ENCODE measurements at places on chromosomes 5 and 9. TPM values are rescaled to one million over a fixed set of nuclear protein-coding genes. Genes with fewer than 3 reads are reported as not detected.

The TRIM14 gene
- total RNA-seq: 0.94 TPM

The IFNK gene
- not detected for total RNA-seq

The IL3 gene
- total RNA-seq: not detected

The CWC27 gene
- 14.9 TPM for total RNA-seq

The SH3TC2 gene
- 0.34 TPM for total RNA-seq

Measured in bronchial smooth muscle cell (primary cell).